ENCODE measurements at places on chromosomes 11 and 22.

GRCh38 chr22:30885591-30885990 is 83.0 kb downstream of the MORC2 start:
- DNase-seq, result no peak

GRCh38 chr22:40721266-40721665 is 42.0 kb downstream of the MCHR1 start:
- DNase-seq, result no peak

GRCh38 chr11:114152785-114153184 is 93.3 kb downstream of the ZBTB16 start:
- DNase-seq, result no peak

GRCh38 chr11:120199613-120200012 is 11.2 kb upstream of the OAF start:
- DNase-seq, result no peak

- no peak for DNase-seq
Measured at GRCh38 chr11:118596224-118597146, 10.9 kb upstream of the PHLDB1 start.

DNA sequence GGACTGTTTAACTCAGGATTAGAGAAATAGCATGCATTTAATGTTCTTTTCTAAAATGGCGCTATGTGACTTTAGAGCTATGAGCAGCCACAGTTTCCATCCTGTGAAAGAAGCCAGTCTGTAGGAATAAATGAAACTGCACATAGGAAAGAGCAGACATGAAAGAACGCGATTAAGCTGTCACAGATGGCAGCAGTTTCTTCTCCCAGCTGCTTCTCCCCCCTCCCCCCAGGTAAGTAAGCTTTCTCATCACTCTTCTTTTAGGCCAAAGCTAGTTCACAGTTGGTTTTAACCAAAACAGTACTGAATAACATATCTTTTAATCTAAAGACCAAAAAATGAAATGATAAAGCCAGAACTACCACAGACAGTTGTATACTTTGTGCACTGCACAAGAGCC is 266.4 kb downstream of the KCNA4 start:
- DNase-seq, result no peak

DNA sequence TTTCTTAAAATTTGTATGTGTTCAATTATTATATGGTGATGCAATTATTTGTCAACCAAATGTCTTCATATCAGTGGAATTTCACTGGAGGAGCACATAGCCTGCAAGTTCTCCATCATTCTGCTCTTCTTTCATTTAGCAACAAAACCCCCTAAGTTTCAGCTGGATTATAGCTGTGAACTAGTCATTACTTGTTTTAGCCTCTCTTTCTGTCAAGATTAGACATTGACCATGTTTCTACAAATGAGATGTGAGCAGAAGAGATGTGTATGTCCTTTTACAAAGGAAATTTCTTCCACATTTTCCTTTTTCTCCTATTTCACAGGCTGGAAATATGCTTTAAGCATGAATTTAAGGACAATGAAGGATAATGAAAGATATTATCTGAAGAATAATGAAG is 9.2 kb upstream of the NOX4 start:
- no peak for DNase-seq

DNA sequence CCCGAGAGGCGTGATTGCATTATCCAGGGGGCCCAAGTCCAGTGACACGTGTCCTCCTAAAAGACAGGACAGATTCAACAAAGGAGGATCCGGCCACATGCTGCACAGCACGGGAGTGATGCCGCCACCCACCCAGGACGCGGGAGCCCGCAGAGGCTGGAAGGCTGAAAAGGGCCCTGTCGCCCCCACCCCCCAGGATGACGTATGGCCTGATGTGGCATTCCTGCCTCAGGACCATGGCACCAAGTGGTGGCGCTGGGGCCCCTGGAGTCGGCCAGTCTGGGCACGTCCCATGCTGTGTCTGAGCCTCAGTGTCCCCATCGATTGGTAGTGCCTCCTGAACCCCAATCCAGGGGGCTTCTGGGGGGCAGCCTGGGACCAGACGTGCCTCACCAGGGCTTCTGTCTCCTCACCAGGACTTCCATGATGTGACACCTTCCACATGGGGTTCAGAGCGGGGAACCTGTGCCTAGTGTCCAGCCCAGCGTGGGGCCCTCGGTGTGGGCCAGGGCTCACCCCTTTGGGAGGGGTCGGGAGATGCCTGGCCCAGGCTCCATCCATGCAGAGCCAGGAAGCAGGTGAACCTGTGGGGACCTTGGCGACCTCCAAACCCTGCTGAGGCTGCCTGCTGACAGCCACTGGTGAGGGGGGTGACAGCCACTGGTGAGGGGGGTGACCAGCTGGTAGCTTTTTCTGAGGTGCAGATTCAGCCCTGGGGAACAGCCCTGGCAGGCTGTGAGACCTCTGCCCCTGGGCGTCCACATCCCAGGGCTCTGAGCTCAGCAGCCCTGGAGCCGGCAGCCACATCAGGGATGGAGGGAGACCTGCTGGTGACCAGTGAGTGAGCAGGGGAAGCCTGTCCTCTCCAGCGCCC is 75.3 kb downstream of the KCNQ1 start:
- no peak for DNase-seq

- no peak for DNase-seq
Measured at GRCh38 chr11:130528298-130529261, 80.1 kb downstream of the ADAMTS15 start.

DNA sequence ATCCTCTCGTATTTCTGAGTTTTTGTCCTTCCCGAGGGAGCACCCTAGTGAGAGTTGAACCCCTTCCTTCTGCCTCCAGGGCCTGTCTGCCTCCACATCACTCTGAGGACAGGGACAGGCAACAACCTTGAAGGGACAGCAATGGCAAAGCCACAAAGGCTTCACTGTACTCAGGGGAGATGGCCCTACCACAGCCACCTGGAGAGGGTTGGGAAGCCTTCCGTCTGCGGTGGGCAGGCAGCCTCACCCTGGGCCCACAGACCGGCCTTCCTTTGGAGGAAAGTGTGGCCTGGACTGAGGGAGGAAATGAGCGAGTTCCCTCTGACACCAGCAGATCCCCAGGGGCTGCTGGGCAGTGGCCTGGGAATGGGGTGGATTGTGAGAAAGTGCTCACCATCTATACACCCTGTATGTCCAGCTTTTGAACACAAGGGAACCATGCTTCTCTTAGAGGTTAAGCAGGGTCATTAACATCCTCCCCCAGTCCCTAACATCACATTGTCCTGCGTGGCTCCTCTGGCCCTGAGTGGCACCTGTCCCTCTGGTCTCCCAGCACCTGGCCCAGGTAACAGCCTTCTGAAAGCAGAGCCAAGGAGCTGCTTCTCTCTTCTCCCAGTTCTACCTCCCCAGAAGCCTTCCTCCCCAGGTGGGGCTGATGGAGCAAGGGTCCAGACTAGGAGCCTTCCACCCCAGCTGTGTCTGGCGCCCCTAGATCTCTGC is 6.8 kb downstream of the SLC35C1 start:
- no peak for DNase-seq

DNA sequence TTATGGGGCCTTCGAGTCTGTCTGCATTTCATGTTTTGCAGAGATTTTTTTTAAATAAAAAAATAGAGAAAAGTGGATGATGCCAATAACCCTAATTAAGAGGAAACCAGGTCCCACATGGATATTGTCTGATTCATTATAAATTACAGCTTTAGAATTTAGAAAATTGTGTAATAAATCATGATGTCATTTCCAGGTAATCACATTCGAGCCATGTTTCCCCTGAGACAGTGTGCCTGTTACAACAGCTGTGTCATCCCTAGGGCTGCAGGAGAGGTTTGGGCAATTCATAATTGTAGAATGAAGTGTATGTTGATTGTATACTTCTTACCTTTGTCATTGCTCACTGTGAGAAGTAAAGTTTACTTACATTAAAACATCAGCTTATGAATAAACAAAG is 38.3 kb downstream of the NCAM1 start:
- no peak for DNase-seq

DNA sequence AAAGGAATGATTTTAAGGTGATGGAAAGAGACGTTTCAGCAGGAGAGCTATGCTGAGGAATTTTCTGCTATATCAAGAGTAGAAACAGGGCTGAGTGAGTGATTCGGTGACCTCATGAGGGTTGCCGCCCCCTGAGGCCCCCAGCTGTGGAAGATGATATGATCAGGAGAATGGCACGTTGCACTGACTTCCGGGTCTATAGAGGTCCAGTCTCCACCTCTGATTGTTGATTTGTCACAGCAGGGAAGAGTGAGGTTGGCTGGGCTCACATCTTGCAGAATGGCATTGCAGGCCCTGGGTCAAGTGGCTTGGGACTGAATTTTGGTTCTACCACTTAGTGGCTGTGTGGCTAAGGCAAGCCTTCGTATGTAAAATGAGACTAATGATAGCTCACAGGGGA is 205.1 kb downstream of the SNX19 start:
- no peak for DNase-seq

GRCh38 chr22:19959043-19959586 is 17.5 kb upstream of the TXNRD2 start:
- no peak for DNase-seq

GRCh38 chr11:64713016-64713707 is 9.8 kb downstream of the NRXN2 start:
- DNase-seq, result no peak

DNA sequence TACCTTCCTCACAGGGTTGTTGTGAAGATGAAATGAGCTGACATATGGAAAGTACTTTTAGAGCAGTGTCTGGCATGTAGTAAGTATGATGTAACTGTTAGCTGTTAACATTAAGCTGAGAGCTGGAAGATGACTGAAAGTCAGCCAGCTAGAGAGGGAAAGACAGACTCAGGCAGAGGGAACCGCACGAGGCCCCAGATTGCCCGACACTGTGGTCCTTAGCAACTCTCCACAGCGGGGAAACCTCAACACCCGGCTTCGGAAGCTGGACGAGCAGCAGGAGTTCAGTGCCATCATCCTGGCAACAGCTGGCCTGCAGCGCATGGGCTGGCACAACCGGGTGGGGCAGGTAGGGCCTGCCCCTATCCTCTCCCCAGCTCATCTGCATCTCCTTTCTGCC is 6.5 kb downstream of the HMBS start:
- no peak for DNase-seq

DNA sequence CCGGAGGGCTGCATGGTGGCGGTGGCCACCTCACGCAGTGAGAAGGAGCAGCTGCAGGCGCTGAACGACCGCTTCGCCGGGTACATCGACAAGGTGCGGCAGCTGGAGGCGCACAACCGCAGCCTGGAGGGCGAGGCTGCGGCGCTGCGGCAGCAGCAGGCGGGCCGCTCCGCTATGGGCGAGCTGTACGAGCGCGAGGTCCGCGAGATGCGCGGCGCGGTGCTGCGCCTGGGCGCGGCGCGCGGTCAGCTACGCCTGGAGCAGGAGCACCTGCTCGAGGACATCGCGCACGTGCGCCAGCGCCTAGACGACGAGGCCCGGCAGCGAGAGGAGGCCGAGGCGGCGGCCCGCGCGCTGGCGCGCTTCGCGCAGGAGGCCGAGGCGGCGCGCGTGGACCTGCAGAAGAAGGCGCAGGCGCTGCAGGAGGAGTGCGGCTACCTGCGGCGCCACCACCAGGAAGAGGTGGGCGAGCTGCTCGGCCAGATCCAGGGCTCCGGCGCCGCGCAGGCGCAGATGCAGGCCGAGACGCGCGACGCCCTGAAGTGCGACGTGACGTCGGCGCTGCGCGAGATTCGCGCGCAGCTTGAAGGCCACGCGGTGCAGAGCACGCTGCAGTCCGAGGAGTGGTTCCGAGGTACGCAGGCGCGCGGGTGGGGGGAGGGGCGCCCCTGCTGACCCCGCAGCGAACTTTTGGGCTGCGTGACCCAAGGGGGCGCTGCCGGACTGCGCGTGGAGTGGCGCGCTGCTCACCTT is 670 bp downstream of the NEFH start:
- no peak for DNase-seq

GRCh38 chr11:127003260-127003981 is 2.9 kb upstream of the KIRREL3 start:
- DNase-seq, result no peak

DNA sequence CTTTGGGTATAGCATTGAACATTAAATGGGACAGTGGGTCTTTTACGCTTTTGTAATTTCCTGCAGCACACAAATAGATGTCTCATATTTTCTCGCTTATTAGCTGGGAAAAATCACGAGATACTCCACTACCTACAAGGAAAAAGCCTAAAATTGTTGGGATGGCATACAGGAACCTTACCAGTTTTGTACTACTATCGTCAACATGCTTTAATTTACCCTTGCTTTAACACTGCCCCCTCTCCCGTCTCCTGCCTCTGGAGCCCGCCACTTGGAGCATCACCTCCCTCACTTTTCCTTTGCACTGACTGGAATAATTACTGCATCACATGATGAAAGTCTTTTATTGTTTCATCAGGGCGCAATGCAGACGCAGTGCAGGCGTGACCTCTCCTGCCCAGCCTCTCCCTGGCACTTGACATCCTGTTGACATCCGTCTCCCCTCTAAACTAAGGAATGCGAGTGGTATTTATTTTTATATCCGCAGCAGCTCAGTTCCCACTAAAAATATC is 1.0 kb upstream of the FNBP4 start:
- DNase-seq, result peak; percentile 24

- DNase-seq, result peak; percentile 5
Measured at GRCh38 chr11:123261345-123262106, 66.5 kb upstream of the CLMP start.

DNA sequence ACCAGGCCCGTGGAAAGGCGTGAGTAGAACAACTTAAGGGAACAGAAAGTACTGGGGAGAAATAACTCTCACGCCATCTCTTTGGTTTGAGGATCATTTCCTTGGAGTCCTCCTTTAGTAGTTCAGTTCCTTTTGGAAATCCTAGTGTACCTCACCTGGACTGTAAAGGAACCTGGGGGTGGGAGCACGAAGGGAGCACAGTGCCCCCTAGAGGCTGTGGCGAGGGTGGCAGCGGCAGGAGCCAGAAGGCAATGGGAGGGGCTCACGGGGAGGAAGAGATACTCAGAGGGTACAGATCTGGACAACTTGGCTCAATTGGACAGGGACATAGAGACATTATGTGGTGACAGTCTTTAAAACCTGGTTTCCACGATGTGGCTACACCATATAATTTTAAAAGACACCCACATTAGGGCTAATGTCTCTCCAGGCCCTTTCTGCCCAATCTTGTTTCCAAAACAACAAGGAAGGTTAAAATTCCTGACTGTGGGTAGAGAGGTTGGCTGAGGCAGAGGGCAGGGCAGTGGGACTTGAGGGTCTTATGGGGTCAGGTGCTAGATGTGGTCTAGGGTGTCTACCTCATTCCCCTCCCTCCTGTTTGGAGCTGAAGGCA is 87.0 kb downstream of the CSNK2A3 start:
- DNase-seq, result peak; percentile 40
